ENCODE measurements at places on chromosomes 2 and 18.

- DNase-seq: no peak
These were observed 105.1 kb downstream of the KCNF1 start for GRCh38 chr2:11016735-11017388.

- no peak for DNase-seq
These were observed 1.8 kb upstream of the RFX8 start for GRCh38 chr2:101476605-101477208.

DNA sequence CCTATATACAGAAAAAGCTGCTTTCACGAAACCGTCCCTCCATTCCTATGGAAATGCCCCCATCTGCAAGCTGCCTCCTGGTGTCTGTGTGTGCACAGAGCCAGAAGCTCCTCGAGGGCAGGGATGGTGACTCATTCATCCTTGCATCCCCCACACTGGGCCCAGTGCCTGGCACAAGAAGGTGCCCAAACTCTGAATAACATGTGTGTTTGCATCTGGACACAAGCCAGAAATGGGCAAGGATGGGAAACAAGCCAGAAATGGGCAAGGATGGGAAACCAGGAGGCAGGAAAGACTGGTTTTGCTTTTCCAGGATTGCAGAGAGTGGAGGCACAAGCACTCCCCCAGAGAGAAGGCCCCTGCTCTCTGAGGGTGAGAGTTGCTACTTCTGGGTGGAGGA is 313.9 kb downstream of the CELF4 start:
- DNase-seq: no peak

DNA sequence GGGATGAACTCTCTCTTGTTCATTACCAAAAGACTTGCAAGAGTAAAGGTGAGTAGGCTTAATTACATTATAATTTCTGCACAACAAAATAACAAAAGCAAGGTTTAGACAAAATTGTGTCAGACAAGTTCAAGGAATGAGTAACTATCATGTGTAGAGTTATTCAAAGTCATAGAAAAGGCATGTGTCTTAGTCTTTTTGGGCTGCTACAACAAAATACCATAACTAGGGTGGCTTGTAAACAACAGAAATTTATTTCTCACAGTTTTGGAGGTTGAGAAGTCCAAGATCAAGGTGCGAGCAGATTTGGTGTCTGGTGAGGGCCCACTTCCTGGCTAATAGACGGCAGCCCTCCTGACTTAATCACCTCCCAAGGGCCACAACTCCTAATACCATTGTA is 37.6 kb downstream of the IL1R2 start:
- no peak for DNase-seq

- DNase-seq: no peak
These were observed 1.6 kb downstream of the NEU4 start for GRCh38 chr2:241810307-241811200.

DNA sequence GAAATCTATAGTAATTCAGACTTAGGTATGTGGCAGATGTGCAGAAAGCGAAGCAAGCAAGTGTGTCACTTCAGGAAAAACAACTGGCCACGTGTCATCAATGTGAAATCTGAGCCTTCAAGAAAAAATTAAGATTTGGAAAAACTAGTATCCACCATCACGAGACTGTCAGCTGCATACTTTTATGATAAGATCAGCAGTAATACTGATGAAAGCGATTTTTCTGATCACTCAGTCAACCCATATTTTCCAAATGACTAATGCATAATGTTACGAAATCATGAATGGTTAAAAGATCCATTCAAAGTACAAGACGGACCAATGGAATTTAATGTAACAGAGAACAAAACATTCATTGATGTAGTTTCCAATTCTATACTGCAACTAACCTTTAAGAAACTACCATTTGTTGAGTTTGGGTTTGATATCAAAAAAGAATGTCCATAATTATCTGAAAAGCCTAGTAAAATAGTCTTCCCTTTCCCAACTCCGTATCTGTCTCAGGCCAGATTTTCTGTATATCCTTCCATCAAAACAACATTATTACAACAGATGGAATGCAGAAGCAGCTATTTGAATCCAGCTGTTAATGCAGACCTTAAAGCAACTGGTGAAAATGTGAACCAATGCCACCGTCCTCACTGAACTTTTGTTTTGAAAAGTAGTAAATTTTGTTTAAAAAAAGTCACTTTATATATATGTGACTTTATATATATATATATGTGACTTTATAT is 17.0 kb upstream of the BCL2 start:
- no peak for DNase-seq

- no peak for DNase-seq
These were observed 452.1 kb downstream of the TMX3 start for GRCh38 chr18:68262690-68263294.

DNA sequence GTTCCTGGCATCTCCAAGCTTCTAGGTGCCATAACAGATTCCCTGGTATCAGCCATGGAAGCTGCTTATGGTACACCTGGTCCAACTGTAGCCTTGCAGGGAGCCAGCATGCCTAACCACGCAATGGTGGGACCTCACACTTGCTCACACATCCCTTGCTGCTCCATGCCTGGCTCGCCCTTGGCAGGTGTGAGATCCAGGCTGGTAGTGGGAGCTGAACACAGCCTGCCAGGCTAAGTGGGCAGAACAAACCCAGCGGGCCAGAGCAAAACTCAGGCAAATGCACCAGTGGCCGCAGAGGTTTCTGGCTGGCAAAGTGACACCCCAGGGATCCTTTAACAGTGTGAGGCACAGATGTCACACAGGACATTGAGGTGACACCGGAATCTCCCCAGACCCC is 185.8 kb downstream of the NDUFA10 start:
- no peak for DNase-seq

DNA sequence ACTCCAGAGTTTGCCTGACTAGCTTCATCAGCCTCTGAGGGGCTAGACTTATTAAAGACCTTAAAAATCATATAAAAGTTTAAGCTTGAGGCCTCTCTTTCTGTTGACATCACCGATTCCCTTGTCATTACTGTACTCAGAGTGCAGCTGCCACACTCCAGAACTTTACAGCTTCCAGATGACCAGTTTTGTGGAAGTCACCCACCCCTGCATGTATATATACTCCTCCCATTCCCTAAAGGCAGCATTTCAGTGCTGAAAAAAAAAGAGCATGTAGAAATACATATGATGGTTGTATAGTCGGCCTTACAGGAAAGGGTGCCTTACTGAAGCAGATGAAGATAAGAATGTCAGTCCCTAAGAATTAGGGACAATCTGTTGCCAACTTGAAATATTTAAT is 117.3 kb downstream of the FEZ2 start:
- no peak for DNase-seq

DNA sequence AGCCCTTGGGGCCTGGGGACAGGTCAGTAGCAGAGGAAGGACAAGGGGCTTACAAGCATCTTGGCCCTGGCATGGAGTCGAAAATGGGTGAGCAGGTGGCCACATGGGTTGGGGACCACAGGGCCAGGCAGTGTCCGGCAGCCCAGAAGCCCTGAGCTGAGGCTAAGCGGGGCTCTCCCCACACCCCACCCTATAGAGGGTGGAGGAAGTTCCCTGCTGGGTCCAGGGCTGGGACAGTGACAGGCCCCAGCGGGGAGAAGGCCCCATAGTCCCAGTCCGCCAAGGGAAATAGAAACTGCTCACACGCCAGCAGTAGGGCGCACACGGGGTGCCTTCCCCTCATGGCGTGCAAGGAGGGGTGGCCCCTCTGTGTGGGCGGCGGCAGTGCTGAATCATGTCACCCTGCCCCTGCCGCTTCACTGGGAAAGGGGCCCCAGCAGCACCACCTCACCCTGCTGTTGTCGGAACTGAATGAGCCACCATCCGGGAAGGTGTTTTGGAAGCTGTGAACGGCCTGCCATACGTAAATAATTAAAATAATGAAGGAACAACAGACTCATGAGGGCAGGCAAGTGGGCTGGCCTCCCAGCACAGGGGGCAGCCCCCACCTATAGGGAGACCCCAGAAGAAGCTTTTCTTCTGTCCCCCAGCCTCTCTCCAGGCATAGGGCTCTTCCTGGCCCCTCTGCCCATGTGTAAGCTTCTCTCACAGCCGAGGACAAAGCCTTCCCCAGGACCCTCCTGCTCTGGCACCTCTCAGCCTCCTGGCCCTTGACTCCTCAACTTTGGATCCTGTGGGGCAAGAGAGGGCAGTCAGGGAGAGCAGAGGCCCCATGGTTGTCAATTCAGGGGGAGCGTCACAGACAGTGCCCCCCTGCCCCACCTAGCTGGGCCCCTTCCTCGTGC is 12.7 kb upstream of the DUSP2 start:
- peak; percentile 91 for DNase-seq

DNA sequence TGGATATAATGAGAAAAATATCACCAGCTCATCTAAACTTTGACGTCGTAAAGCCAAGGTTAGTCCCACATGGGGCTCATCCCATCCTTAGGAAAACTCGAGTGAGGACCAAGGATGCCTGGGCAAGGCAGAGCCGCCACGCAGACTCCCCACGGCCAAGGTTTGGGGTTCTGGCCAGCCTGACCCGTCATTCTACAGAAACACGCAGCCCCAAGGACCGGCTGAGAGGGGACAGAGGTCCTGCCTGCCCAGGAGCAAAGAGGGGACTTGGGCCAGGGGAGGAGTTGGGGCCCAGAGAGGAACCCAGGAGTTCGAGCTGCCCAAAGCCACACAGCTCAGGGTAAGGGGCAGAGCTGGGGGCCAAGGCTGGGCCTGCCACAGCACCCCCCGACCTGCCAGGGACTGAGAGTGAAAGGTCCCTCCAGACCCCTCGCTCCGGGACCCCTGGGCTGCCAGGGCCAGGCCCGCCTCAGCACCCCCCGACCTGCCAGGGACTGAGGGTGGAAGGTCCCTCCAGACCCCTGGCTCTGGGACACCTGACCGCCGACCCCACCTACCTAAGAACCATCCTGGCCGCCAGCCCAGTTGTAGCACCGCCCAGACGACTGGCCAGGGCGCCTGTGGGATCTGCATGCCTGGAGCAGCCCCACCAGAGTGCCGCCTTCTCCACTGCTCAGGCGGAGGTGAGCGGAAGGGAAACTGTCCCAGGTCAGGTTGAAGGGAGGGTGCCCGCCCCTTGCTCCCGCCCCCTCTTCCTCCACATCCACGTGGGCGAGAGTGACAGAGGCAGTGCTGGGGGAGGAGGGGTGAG is at the start of gene PDCD1:
TSS of gene PDCD1 (minus strand) at position 689 of the 811 bp plus-strand sequence. CDS start at position 633, 56 bp downstream.
- peak; percentile 80 for DNase-seq

GRCh38 chr2:180006231-180006630 is 866 bp downstream of the CWC22 start:
- DNase-seq: no peak

GRCh38 chr2:64854773-64855237 is 134.4 kb upstream of the SLC1A4 start:
- no peak for DNase-seq

DNA sequence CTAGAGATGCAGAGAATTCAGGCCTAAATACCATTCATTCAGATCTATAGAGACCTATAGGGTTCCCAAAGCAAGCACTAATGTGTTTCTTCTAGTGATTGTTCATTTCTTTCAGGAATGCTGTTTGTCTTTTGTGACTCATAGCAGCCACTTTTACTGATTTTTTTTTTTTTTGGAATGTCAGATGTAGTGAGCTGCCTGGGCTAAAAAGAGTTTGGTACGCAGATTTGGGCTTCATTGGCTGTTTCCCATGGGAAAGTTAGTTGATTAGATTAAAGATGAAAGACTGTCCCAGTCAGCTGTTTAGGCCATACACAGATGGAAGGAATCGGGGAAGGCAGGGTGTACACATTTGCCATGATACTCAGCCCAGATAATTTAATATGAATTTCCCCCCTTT is 87.6 kb downstream of the CDC42EP3 start:
- DNase-seq: no peak

DNA sequence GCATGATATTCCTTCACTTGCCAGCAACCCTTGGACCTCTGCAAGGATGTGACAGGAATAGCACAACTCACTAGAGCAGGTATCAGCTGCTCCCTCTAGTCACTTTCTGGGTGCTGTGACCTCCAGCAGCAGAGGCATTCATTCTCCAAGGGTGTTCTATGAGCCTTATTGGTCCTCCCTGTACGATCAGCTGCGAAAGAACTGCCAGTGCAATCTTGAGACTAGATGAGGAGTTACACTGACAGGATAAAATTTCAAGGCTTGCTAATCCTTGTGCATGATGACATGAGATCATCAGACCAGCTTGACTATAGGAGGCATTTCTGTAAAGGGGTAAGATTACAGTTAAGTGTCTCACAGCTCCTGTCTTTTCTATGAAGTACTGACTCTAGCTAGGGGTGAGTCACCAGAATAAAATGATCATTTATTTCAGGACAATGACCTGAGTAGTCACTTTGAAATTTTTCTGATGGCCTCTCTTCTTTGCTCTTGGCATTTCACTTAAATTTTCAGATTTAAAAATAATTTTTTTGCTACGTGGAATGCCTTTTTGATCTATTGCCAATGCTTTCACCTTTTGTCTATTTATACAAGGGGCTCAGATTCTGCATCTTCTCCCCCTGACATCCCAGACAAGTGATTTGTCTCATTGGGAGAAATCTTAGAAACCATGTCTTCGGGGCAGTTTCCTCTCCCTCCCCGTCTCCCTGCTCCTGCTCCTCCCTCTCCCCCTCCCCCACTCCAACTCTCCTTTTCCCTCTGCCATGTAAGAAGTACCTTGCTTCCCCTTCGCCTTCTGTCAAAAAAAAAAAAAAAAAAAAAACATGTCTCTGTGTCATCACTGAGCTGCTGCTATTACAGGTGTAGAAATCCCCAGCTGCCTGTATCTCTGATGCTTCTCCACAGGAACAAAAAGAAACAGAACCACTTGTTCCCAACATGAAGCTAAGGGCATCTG is 49.2 kb upstream of the FRZB start:
- DNase-seq: no peak

DNA sequence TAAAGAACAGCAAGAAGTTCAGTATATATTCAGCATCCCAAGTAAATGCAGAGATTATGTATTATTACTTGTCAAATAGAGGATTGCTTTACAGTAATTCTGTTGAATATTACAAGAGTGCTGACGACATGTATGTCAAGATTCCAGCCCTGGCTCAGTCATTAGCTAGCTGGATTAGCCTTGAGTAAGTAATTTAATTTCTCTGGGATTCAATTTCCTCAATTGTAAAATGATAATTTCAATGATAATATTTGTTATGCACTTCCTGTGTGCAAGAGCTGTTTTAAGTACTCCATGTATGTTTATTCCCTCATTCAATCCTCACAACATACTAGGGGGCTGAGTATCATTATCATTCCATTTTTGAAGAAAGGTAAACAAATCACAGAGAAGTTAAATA is 44.0 kb downstream of the TCF4 start:
- no peak for DNase-seq

- DNase-seq: no peak
These were observed 37.6 kb upstream of the MCM6 start for GRCh38 chr2:135913727-135914365.

DNA sequence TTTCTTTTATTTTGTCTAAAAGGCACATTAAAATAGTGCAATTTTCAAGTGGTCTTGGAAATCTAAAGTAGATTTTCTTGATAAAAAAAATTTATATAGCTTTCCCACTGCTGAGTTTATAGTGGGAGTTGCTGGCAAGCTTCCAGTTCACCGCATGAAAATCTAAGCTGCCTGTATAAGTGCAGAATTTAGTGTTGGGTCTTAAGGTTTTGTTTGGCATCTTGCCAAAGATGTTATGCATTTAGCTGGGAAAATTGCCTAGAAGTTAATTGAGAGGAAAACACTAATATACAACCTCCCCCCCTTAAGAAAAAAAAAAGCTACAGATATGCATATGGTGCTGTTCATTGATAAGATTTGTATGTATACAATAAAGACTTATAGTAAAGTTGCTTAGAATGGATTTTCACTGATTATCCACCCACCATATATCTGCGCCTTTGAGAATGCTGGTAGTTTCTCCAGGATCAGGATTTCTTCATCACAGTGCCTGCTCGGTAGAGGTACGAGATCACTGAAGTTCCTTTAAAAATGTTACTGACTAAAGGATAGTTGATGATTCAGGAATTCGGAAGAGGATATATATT is 803.2 kb upstream of the POU3F3 start:
- DNase-seq: no peak

- peak; percentile 6 for DNase-seq
These were observed 52.2 kb downstream of the C1QL2 start for GRCh38 chr2:119106301-119106897.

All from stimulated activated naive CD8-positive, alpha-beta T cell treated with anti-CD3 and anti-CD28 coated beads, Interleukin-15, amount 100 ng/mL, for 72 hours (primary cell).